ENCODE measurements at places on chromosomes 5 and 9. TPM values are rescaled to one million over a fixed set of nuclear protein-coding genes. Genes with fewer than 3 reads are reported as not detected.

ARL14EPL gene
- total RNA-seq = not detected

- no peaks in the 10 kb centered on the region for H3K27me3 ChIP-seq
- peak overlapping the region; percentile 90 for H3K27ac ChIP-seq
- DNase-seq = no peak
- peaks cover 48% of the 10 kb centered on the region for H3K36me3 ChIP-seq
These were observed 40.2 kb downstream of the FBXW11 start for GRCh38 chr5:171966270-171966669.

PIK3R1 gene
- 55.4 TPM for total RNA-seq

TEK gene
- total RNA-seq = not detected

GRCh38 chr9:107175816-107176435, 107.2 kb upstream of the RAD23B start:
- no peak overlapping the region for H3K4me3 ChIP-seq
- no peak overlapping the region for H3K27ac ChIP-seq
- no peaks in the 10 kb centered on the region for H3K36me3 ChIP-seq
- DNase-seq = no peak

DNA sequence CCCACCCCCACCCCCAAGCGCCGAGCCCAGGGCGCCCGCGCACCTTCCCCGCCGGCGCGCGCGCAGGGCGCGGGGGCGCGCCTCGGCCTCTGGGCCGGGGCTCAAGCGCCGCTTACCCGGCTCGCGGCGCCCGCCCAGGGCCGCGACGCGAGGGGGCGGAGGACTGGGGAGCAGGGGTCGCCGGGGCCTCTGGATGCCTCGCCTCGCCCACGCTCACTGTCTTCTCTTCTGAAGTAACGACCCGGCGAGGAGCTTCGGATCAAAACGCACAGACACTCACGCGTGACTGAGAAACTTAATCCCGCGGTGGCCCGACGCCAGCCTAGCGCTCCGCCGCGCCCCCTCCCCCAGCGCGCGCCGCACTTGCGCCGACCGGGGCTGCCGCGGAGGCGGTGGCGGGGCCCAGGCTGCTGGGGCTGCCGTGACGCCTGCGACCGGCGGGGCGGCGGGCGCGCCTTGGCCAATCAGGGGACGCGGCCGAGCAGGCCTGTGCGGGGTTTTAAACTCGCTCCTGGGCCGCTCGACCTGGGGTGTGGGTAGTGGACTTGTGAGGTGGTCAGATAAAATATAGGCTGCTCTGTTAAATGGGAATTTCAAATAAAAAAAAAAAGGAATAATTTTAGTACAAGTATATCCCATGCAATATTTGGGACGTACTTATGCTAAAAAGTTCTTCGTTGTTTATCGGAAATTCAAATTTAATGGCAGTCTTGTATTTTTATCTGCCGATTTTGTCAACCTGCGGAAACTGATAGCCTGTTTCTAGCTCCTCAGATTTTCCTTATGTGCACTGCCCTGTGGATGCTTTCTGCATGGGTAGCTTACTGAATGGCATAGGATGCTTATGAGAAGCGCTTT, at the start of gene MPDZ:
Gene MPDZ, minus strand, starts transcription at position 409 of the 858 bp plus-strand sequence. CDS start 29,377 bp downstream, outside the sequence.
- no peak within 1 kb of the TSS for H3K4me3 ChIP-seq
- no peak within 1 kb of the TSS for H3K27ac ChIP-seq
- peaks cover 20% of the 10 kb centered on the region for H3K27me3 ChIP-seq
- no peaks in the 10 kb centered on the region for H3K4me1 ChIP-seq

- H3K27me3 ChIP-seq = no peaks in the 10 kb centered on the region
- H3K36me3 ChIP-seq = no peaks in the 10 kb centered on the region
- DNase-seq = no peak
These were observed 369.0 kb downstream of the ACTL7B start for GRCh38 chr9:108486831-108487230.

DNA sequence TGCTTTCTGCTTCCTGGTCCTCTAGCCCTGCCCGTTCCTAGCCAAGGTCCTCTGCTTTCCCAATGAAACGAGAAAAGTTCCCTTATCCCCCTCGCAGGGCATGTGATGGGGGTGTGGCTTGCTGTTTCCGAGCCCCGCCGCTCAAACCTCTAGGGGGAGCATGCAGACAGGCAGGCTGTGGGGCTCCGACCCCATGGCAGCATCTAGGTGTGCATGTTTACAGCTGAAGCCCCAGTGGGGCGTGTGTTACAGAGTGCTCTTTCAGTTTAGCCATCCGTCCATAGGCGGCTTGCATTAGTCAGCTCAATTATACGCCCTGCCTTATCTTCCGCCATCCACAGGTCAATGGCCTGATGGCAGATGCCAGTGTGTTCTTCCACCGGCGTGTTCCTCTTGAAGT, 48.3 kb upstream of the SPATA31E1 start:
- H3K36me3 ChIP-seq = no peaks in the 10 kb centered on the region
- H3K27ac ChIP-seq = no peak overlapping the region
- H3K27me3 ChIP-seq = peaks cover 13% of the 10 kb centered on the region
- H3K4me3 ChIP-seq = no peak overlapping the region

- no peak for DNase-seq
- no peak overlapping the region for H3K27ac ChIP-seq
- H3K4me3 ChIP-seq = no peak overlapping the region
- peaks cover 13% of the 10 kb centered on the region for H3K27me3 ChIP-seq
- no peaks in the 10 kb centered on the region for H3K36me3 ChIP-seq
These were observed 61.5 kb downstream of the UBE2QL1 start for GRCh38 chr5:6510132-6510531.

- no peak overlapping the region for H3K4me3 ChIP-seq
- H3K4me1 ChIP-seq = no peaks in the 10 kb centered on the region
- no peak overlapping the region for H3K27ac ChIP-seq
- DNase-seq = no peak
- no peaks in the 10 kb centered on the region for H3K27me3 ChIP-seq
These were observed 68.8 kb downstream of the SLC44A1 start for GRCh38 chr9:105313238-105313637.

PDZD2 gene
- total RNA-seq = not detected

NEURL1B gene
- 0.18 TPM for total RNA-seq

TMEM245 gene
- 23.3 TPM for total RNA-seq

SMC2 gene
- total RNA-seq = 66.4 TPM

CCDC180 gene
- 1.5 TPM for total RNA-seq

GRCh38 chr5:76582230-76583162, 40.7 kb downstream of the F2RL2 start:
- H3K27me3 ChIP-seq = no peaks in the 10 kb centered on the region
- no peak overlapping the region for H3K4me3 ChIP-seq
- no peaks in the 10 kb centered on the region for H3K36me3 ChIP-seq
- H3K27ac ChIP-seq = peak overlapping the region; percentile 17
- peak; percentile 17 for DNase-seq

DNA sequence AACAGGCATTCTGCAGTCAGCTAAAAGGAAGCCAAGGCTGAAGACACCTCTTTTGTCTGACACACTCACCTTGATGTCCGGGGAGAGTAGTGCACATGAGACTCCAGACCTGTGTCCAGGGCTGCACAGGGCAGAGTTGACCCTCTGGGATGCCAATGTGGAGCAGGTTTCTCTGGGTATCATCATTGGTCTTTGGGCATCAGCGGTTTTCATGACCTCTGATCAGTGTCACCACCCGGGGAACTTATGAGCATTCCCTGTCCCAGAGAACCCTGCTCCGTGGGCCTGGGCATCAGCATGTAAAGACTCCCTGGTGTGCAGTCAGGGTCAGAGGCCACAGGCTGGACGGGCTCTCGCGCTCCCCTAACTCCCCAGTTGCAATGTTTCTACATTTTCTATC, 80.2 kb downstream of the NSUN2 start:
- DNase-seq = no peak
- H3K4me3 ChIP-seq = no peak overlapping the region
- no peak overlapping the region for H3K27ac ChIP-seq
- peaks cover 11% of the 10 kb centered on the region for H3K27me3 ChIP-seq

GRCh38 chr9:105262497-105262896, 18.0 kb downstream of the SLC44A1 start:
- H3K36me3 ChIP-seq = no peaks in the 10 kb centered on the region
- H3K27me3 ChIP-seq = no peaks in the 10 kb centered on the region
- peaks cover 13% of the 10 kb centered on the region for H3K4me1 ChIP-seq
- no peak for DNase-seq

- H3K36me3 ChIP-seq = peaks cover 45% of the 10 kb centered on the region
- peak overlapping the region; percentile 98 for H3K4me3 ChIP-seq
- H3K27ac ChIP-seq = peak overlapping the region; percentile 87
- H3K27me3 ChIP-seq = no peaks in the 10 kb centered on the region
- peaks cover 58% of the 10 kb centered on the region for H3K4me1 ChIP-seq
These were observed 987 bp downstream of the RAB24 start for GRCh38 chr5:177302354-177303110.

DNA sequence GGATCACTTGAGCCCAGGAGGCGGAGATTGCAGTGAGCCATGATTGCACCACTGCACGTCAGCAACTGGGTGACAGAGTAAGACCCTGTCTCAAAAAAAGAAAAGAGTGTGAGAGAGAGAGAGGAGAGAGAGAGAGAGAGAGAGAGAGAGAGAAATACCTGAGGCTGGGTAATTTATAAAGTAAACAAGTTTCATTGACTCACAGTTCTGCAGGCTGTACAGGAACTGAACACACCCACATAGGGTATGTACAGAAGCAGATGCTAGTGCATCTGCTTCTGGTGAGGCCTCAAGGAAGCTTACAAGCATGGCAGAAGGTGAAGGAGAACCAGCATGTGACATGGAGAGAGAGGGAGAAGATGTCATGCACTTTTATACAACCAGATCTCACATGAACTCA, 46.4 kb upstream of the CHD1 start:
- no peaks in the 10 kb centered on the region for H3K27me3 ChIP-seq
- no peaks in the 10 kb centered on the region for H3K36me3 ChIP-seq
- H3K4me3 ChIP-seq = no peak overlapping the region
- H3K4me1 ChIP-seq = peaks cover 18% of the 10 kb centered on the region

GRCh38 chr5:94849821-94850736, 231.6 kb downstream of the SLF1 start:
- H3K4me1 ChIP-seq = peaks cover 12% of the 10 kb centered on the region
- peak; percentile 31 for DNase-seq
- no peak overlapping the region for H3K27ac ChIP-seq

FBP2 gene
- not detected for total RNA-seq

- H3K27me3 ChIP-seq = no peaks in the 10 kb centered on the region
- H3K27ac ChIP-seq = no peak overlapping the region
- no peaks in the 10 kb centered on the region for H3K4me1 ChIP-seq
- no peaks in the 10 kb centered on the region for H3K36me3 ChIP-seq
- no peak overlapping the region for H3K4me3 ChIP-seq
- DNase-seq = no peak
These were observed 499.3 kb upstream of the ADAMTS16 start for GRCh38 chr5:4640795-4641194.

DNA sequence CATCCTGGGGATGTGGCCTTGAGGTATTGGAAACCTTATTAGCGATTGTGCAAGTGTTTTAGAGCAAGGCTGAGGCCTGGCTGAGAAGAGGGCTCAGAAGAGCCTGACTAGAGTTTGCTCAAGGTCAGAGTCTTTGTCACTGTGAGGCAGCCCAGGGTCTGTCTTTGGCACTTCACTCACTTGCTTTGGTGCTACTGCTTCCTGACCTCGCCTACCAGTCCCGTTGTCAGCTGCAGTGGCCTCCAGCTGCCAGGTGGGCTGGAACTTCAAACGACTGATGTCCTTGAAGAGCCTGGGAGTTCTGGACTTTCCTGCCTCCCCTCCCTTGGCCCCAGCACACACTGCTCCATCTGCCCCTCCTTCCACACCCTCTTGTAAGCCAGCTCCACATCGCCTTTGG, 228.0 kb downstream of the SNX18 start:
- peak overlapping the region; percentile 36 for H3K27ac ChIP-seq
- no peaks in the 10 kb centered on the region for H3K36me3 ChIP-seq
- H3K27me3 ChIP-seq = no peaks in the 10 kb centered on the region
- DNase-seq = no peak
- peaks cover 21% of the 10 kb centered on the region for H3K4me1 ChIP-seq

DNA sequence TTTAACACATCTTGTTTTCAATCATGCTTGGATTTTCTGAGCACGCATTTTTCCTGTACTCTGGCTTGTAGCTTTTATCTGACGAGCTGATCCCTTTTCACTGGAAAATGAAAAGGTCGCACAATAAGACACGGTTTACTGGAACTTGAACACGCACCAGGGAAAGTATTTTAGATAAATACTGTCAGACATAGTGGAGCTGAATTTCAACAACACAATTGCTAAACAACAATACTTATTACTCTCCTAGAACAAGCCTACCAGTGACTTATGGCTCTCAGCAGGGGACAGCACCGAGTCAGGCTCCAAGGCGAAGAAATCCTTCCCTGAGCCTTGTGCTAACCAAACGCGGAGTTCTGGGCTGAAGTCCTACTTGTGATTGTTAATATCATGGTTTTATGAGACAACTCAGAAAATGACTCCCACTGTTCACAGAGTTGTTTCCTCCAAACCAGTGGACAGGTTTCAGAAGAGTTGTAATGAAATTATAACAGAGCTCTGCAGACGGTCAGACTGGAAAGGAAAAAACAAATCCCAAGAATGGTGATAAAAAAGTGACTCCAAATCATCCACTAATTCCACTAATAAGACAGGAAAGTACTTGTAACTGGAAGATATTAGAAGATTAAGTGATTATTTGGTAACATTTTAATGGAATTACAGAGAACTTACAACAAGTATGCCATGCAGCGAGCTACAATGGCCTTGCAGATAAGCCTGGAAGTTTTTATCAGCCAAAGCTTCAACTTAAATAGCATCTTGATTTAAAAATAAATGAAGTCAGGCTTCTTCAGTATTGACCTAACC, 359.6 kb downstream of the EBF1 start:
- H3K27ac ChIP-seq = no peak overlapping the region
- no peak overlapping the region for H3K4me3 ChIP-seq
- H3K4me1 ChIP-seq = no peaks in the 10 kb centered on the region

DNA sequence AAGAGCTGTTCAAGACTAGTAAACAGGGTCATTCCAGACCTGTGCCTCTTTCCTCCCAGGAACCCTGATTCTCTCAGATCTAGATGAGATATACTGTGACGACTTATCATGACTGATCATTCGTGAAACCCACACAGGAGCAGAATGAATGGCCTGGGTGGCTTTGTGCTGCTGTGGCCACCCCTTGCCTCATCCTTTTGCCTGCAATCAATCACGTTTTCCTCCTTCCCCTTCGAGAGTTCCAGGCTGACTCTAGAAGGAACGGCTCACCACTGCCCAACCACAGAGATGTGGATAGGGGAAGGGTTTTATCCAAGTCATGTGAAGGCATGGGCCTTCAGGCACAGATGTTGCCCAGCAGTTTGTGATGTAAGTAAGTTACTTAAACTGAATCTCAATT, 5.8 kb downstream of the ANXA6 start:
- H3K4me1 ChIP-seq = peaks cover 82% of the 10 kb centered on the region
- peak; percentile 83 for DNase-seq
- H3K36me3 ChIP-seq = peaks cover 60% of the 10 kb centered on the region
- no peaks in the 10 kb centered on the region for H3K27me3 ChIP-seq
- H3K4me3 ChIP-seq = peak overlapping the region; percentile 49

GRCh38 chr5:82873452-82873851, 203.7 kb downstream of the TMEM167A start:
- no peak for DNase-seq
- H3K4me3 ChIP-seq = no peak overlapping the region
- H3K27me3 ChIP-seq = no peaks in the 10 kb centered on the region
- H3K36me3 ChIP-seq = no peaks in the 10 kb centered on the region
- no peaks in the 10 kb centered on the region for H3K4me1 ChIP-seq
- no peak overlapping the region for H3K27ac ChIP-seq

C6 gene
- total RNA-seq = not detected

- DNase-seq = no peak
- H3K27me3 ChIP-seq = peaks cover 22% of the 10 kb centered on the region
- peaks cover 3% of the 10 kb centered on the region for H3K4me1 ChIP-seq
- H3K36me3 ChIP-seq = no peaks in the 10 kb centered on the region
- no peak overlapping the region for H3K4me3 ChIP-seq
- H3K27ac ChIP-seq = no peak overlapping the region
These were observed 105.9 kb upstream of the CDKN2B start for GRCh38 chr9:22114956-22115355.
